ENCODE measurements at places on chromosomes 12 and 14.

- DNase-seq = no peak
These were observed 34.2 kb downstream of the KCNA1 start for GRCh38 chr12:4943938-4944284.

- no peak for DNase-seq
These were observed 122.7 kb downstream of the RGS6 start for GRCh38 chr14:72054911-72055310.

DNA sequence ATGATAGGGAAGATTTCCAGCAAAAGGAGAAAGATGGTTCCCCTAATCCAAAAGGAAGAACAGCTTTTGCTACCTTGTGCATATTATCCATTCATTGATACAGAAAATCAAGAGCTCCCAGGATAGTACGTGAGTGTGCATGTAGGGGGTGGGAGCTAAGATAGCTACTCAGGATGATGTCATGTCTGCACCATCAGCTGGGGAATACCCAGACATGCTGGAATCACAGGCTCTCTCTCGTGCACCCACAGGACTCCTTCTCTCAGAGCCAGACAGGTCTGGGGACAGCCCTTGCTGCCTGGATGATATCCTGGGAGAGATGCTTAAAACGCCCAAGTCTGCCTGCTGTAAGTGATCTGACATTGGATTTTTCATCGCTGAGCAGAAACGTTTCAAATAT lies 38.9 kb downstream of the FOXN3 start:
- DNase-seq = no peak

DNA sequence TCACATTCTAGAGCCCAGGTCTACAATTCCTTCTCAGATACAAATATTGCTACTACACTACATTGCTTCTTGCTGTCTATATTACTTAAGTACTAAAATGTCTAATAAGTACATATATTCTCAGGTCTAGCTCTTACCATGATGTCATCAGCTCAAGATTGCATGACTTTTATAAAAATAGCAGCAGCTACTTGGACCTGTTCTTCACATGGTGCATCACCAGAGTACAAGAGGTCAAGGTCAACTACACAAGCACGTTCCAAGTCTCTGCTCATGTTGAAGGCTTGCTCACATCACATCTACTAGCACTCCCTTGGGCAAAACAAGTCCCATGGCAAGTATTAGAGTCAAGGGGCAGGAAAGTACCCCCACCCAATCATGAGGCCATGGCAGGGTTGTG lies 465.6 kb downstream of the MED13L start:
- DNase-seq = no peak
